ENCODE measurements at places on chromosomes 5 and 9. TPM values are rescaled to one million over a fixed set of nuclear protein-coding genes. Genes with fewer than 3 reads are reported as not detected.
A peak's percentile ranks its signal among the peaks of the same experiment; 100 is the strongest.

- DNase-seq, result no peak
Observed at GRCh38 chr5:21646469-21646868, 1206.7 kb downstream of the CDH12 start.

GRCh38 chr9:2066312-2067273 is 51.4 kb downstream of the SMARCA2 start:
- DNase-seq, result no peak

DNA sequence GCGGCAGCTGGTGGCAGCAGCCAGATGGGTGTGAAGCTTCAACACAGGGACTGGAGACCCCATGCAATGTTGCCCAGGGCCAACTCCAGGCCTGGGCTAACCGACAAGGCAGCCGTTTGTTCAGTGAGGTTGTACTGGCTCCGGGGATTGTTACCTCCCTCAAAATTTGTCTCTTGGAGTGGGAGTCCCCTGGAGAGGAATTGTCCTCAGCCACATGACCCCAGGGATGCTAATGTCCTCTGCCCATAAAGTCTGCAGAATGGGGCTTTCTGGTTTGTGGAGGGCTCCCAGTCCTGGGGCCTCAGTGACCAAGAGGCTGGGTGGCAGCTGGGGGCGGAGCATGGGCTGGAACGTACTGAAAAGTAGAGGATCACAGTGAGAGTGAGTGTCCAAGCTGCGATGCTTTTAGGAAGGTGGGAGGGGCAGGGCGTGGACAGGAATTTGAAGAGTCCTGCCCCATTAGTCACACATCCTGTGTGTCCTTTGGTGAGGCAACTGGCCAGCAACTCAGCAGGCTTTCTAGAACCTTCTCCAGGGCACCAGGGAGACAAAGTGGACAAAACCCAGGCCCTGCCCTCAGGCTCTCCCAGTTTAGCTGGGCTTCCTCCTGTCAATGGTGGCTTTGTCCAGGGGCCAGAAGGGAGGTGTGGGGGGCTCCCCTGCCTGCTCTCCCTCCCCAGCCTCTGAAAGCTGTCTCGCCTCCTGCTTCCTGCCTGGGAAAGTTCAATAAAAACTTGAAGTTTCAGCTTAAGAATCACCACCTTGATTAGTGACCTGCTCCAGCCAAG is 114.0 kb downstream of the NSG2 start:
- DNase-seq, result no peak

GRCh38 chr9:24487250-24487861 is 58.3 kb downstream of the IZUMO3 start:
- peak; percentile 12 for DNase-seq

PNPLA7 gene
- 4.0 TPM for polyA plus RNA-seq

OR13D1 gene
- not detected for polyA plus RNA-seq

CRB2 gene
- polyA plus RNA-seq, result 29.9 TPM

- DNase-seq, result no peak
Observed at GRCh38 chr9:27835286-27835685, 262.0 kb upstream of the C9orf72 start.

PCDHGC5 gene
- 0.93 TPM for polyA plus RNA-seq

PCA3 gene
- 2.2 TPM for polyA plus RNA-seq

TMEFF1 gene
- polyA plus RNA-seq, result 8.5 TPM

PRR7 gene
- polyA plus RNA-seq, result 2.3 TPM

DNA sequence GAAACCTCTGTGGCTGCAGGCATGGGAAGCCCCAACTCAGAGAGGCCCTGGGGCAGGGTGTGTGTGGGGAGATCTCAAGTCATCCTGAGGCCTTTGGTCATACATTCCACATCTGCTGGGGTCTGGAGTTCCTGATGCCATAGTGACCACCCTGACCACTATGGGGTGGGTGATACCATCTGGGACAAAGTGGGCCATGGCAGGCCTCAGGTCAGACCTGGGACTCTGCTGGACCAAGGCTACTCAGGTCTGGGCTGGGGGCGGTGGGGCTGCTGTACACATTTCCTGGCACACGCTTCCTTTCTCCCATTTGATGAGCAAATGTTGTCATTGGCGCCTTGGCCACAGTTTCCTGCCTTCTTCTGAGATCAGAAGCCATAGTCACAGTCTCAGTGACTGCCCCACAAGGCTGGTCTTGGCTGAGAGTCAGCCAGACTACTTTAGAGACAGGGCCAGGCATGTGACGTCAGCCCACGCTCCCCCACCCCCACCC is 15.1 kb upstream of the ACSL6 start:
- no peak for DNase-seq

OR1J2 gene
- polyA plus RNA-seq, result not detected

TAF11L2 gene
- polyA plus RNA-seq, result not detected

DNA sequence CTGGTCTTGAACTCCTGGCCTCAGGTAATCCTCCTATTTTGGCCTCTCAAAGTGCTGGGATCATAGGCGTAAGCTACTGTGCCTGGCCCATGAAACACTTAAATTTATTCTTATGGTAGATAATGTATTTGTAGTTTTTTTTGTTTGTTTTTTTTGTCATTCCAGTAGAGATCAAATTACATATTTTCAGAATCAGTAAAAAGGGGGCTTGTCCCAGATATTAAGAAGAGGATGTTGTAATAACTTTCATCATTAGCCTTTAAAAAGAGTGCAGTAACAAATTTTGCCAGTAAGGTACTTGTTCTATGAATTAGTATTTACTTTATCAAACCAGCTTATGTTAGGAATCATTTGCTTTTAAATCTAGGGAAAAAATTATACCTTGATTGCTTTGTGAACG is 42.6 kb downstream of the GAPVD1 start:
- no peak for DNase-seq

- DNase-seq, result no peak
Observed at GRCh38 chr9:110293248-110293647, 36.9 kb upstream of the TXN start.

DNA sequence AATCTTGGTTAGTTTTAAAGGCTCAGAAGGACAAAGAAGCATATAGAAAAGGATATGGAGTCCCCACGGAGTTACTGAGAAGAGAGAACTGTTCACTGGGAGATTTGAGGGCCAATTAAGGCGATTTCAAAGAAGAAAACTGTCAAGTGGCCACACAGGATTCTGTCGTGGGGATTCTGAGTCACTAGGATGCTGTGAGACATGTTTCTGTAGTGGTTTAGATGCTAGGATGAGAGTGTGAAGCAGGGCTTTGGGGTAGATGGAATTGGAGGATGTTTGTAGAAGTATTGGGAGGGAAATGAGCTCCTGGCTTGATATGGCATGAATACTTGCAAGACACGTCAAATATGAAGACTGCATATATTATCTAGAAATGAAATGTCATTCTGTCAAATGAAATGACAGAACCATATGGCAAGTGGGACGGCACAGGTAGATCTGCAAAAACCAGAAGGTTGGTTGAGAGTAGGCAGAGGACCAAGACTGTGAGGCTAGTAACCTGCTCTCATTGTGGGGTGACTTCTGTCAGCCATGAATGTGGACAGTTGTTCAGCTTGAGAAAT is 136.3 kb upstream of the SPRY4 start:
- no peak for DNase-seq

DNA sequence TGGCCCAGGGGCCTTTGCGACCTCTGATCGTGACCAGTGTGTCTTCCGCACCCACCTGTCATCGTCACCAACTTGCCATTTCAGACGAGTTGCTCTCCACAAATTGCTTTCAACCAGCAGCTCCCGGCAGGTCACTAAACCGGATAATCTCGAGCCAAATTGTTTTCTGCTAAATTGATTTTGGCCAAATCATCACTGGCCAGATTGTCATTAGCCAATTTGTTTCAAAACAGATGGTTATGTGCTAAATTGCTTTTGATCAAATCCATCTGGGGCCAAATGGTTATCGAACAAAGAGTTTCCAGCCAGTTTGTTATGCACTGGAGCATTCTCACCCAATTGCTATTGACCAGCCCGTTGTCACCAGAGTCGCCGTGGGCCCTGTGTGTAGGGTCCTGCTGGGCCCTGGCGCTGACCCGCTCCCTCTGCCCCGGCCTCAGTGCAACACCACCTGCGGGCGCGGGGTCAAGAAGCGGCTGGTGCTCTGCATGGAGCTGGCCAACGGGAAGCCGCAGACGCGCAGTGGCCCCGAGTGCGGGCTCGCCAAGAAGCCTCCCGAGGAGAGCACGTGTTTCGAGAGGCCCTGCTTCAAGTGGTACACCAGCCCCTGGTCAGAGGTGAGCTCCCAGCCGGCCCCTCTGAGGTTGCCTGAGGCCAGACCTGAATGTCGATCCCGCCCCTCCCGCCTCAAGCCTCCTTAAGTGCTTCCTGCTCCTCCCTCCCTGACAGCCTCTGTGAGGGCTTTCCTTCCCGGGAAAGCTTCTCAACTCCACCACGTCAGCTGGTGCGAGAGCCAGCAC is 35.6 kb downstream of the ADAMTSL2 start:
- DNase-seq, result no peak

CCDC187 gene
- 4.6 TPM for polyA plus RNA-seq

DNA sequence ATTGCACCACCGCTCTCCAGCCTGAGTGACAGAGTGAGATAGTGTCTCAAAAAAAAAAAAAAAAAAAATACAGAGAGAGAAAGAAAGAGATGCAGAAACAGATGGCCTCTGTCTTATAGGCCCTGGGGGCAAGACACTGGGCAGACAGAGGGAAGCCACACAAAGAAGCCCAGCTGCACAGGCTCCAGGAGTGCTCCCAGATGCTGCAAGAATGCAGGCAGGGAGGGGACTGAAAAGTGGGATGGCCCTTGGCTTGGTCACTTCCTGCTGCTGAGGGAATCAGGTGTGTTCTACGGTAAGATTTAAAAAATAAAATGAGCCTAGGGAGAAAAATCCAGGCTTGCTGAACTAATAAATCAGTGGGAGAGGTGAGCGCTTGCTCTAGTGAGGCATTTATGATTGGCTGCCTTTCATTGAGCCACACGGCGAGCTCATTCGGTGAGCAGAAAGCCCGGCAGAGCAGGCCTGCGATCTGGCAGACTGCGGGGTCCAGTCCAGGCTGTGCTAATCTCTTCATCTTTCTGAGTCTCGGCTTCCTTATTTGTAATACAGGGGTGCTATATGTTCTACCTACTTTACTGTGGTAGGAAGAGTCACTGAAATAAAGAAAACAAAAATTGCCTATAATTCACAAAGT is 80.6 kb downstream of the RAD23B start:
- peak; percentile 14 for DNase-seq

DNA sequence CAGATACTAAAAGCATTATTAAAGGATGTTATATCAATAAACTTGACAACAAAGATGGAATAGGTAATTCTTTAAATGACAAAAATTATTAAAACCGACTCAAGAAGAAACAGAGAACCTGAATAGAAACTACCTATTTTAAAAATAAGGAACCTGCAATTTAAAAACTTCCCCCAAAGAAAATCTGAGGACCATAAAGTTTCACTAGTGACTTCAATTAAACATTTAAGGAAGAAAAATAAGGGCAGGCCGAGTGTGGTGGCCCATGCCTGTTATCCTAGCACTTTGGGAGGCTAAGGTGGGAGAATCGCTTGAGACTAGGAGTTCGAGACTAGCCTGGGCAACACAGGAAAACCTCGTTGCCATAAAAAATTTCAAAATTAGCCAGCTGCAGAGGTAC is 99.6 kb downstream of the FANCC start:
- DNase-seq, result no peak

GRCh38 chr5:94469894-94470329 is 148.5 kb downstream of the KIAA0825 start:
- DNase-seq, result peak; percentile 58

BRINP1 gene
- polyA plus RNA-seq, result 2.9 TPM

FIBCD1 gene
- polyA plus RNA-seq, result 0.79 TPM

DNA sequence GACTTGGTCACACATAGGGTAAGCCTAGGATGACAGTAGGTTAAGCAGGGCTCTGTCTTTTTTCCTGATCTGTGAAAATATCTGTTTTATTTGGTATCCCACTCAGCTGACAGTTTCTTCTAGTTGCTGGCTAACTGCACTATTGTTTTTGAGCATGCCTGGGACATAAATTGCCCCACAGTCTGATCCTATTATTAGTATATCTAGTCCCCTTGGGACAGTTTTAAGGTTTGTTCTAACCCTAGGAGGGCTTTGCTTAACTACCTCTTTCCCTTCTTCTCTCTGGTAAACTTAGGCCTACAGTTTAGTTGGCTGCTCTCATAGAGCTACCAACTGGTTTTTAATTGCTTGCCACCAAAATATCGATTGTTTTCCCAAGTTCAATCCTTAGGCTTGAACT is 446.6 kb downstream of the ARHGEF28 start:
- no peak for DNase-seq

- no peak for DNase-seq
Observed at GRCh38 chr9:128912270-128912853, 8.4 kb upstream of the PHYHD1 start.

DNA sequence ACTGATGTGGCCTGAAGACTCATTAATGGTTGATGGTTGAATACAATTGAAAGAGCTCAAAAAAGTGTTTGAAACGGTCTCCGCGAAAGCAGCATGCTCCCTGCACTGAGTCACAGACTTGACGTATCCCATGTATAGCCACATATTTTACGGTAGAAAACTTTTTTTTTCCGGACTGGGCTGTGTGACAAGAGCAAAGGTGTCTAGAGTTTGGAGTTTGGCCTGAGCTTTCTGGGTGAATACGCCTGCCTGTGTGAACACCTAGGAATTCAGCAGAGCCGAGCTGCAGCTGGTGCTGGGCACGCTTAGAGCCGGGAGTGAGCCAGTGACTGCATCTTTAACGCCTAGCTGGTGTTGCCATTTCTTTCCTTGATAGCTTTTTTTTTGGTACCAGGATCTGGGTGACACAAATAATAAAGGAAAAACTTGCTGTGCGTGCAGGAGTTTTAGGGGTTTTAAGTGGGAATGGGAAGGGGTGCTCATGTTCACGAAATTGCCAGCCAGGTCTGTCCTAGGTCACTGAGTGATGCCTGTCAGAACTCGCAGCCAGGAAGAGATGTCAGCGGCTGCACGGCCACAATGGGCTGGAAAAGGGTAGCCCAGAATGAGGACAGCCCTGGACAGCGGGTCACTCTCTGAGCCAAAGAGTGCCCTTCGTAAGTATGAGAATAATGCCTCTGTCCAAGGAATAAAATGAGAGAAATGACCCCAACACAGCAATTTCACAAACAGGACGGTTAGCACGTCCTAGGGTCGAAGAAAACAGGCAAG is 51.7 kb downstream of the PSMB7 start:
- DNase-seq, result no peak

SPINK4 gene
- not detected for polyA plus RNA-seq

DNA sequence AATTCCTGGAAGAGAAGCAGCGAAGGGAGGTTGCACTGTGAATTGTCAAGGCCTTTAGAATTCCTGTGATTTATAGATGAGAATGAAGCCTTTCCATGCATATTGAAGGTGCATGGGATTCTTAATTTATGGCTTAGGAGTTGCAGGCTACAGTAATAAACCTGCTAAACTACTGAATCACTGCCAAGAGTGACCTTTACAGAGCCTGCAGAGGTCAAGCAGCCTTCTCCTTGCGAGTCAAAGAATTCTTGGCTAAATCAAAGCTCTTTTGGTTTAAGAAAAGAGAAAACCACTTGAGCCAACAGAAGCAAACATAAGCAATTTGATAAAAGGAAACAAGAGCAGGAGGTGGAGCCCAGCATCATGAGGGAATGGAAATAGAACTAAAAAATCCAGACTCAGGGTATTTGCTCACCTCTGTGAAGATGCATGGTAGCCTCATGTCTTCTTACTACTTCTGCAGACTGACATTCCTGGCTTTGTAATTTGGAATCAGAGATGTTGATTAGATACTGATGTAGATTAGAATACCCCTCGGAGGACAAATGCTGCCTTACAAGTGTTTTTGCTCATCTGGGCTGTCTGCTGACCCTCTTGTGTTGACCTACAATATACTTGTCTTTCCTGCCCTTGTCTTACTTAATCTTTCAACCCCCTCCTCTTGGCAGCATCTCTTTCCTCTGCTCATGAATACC is 90.3 kb upstream of the IFNK start:
- peak; percentile 67 for DNase-seq

TSSK1B gene
- polyA plus RNA-seq, result 0.09 TPM

Measured in renal pelvis (tissue), 12 donors.